ENCODE measurements at places on chromosomes 16 and 17. TPM values are rescaled to one million over a fixed set of nuclear protein-coding genes. Genes with fewer than 3 reads are reported as not detected.

The RNF222 gene
- not detected for total RNA-seq

The SPN gene
- total RNA-seq, result not detected

The DYNLL2 gene
- total RNA-seq, result 32.9 TPM

The HS3ST3A1 gene
- total RNA-seq, result 28.5 TPM

The RPL27 gene
- 1,145 TPM for total RNA-seq

The PLXDC1 gene
- total RNA-seq, result 4.1 TPM

The CHST4 gene
- total RNA-seq, result not detected

The C17orf113 gene
- 0.26 TPM for total RNA-seq

The GHDC gene
- 20.0 TPM for total RNA-seq

GRCh38 chr16:17654142-17654541 lies 183.4 kb upstream of the XYLT1 start:
- no peak for DNase-seq

GRCh38 chr17:6497496-6498221 lies 53.4 kb downstream of the PIMREG start:
- DNase-seq, result no peak

- DNase-seq, result no peak
These were observed 3.8 kb upstream of the ATP2A3 start for GRCh38 chr17:3968015-3968414.

DNA sequence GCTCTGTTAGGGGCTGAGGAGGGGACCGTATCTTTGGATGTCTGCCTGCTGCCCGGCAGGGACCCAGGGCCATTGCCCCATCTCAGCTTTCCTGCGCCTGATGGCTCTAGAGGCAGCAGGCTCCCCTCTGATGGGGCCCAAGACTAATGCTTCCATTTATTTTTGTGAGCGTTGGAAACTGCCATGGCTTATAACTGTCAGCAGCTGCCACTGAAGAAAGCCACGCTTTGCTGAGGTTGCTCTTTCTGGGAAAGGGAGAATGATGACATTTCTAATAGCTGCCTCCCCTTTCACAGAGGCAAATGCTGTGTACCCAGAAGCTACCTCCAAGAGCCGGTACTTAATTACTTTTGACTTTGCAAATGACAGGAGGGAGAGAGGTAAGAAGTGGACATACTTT lies 103.8 kb downstream of the HAPSTR1 start:
- no peak for DNase-seq

DNA sequence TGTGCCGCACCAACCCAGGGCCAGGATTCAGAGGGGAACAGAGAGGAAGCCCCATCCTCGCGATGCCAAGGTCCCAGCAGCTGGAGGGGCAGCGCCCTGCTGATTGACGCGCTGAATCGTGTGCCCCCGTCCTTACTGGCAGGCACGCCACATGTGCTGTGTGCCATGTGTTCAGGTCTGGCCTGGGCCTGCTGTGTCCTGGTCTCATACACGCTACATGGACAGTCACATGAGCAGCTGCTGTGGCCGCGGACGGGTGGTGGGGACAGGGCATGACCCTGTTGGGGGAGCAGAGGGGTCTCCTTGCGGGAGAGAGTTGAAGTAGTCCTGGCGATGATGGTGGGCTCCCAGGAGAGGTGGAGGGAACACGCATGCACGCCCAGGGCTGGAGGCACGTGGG lies 18.0 kb downstream of the CBFA2T3 start:
- no peak for DNase-seq

DNA sequence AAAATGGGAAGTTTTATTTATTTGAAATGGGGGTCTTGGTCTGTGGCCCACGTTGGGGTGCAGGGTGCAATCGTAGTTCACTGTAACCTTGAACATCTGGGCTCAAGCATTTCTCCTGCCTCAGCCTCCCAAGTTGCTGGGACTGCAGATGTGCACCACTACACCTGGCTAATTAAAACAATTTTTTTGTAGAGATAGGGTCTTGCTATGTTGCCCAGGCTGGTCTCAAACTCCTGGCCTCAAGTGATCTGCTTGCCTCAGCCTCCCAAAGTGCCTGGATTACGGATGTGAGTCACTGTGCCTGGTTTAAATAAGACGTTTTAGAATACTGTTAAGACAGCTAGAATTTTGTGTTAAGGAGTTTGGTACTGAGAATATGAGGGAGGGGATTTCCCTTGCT lies 15.7 kb downstream of the PSMD11 start:
- DNase-seq, result no peak

DNA sequence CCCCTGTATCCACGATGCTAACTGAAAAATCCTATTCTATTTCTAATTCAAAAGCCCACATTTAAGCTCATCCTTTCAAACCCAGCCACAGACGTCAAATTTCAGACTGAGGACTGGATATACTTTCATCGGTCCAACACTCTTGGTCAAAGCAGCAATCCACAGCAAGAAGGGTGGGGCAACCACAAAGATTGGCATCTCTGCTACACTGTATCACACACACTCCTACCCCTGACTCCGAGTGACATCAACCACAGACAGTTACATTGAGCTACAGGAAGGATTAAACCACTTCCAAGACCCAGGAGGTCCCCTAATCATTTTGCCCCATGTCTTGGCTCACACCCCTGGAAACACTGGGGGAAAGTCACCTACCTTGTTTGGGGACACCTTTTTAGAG lies 61.3 kb downstream of the GRIN2A start:
- no peak for DNase-seq

GRCh38 chr17:75773808-75774470 lies 8.9 kb upstream of the GALK1 start:
- no peak for DNase-seq

GRCh38 chr16:30644334-30644830 lies 6.4 kb upstream of the PRR14 start:
- no peak for DNase-seq

- DNase-seq, result no peak
These were observed 185.5 kb downstream of the NTN1 start for GRCh38 chr17:9206741-9207332.

DNA sequence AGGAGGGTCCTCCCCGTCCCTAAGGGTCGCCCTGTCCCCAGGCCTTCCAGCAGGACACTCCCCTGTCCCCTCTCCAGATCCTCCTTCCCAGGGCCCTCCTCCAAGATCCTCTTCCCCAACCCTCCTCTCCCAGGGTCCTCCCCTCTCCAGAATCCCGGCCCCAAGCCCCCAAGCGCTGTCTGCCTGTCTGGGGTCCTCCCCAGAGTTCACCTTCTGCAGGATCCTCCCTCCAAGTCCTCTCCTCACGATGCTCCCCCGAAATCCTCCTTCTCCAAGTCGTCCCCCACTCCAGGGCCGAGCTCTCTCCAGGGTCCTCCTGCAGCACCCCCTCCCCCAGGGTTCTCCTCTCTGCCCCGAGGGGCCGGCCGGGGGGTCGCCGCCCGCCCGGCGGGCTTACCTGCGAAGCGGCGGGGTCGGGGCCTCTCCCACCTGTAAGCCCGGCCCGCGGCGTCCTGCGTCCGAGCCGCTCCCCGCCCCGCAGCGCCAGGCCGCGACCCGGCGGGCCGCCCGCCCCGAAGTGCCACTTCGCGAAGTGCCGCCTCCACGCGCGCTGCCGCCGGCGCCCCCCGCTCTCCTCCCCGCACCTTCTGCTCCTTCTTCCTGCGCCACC lies 678 bp upstream of the BAIAP2 start:
- DNase-seq, result no peak

DNA sequence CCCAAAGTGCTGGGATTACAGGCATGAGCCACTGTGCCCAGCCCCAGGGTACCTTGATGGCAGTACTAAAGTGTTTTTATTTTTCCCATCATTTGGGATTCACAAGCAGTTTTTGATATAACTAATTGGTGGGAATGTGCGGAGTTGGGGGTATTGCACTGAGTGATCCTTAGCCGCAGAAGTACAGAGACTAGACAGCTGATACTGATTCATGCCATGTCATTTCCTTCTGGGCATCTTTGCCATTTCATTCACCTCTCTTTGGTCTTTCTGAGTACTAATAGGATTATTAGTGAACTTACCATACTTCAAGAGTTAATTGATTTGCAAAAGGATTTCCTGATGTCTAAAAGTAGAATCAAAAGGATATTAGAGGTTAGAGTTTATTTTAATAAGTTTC lies 9.7 kb downstream of the NMT1 start:
- DNase-seq, result no peak

DNA sequence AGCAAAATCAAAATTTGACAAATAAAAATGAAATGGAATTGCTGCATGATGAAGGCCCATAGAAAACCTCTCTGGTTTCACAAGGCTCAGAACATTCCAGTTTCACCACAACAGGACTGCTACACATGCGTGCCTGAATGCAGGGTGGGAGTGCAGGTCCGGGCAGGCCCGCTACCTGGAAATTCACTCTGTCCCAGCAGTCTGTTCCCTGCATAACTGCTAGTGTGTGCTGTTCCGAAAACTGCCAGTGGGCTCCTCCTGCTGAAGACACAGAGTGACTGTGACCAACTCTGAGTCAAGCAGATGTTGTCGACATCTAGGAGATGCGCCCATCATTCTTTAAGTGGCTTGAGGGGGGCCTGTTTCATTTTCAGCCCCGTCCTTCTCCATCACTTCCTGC lies 284.8 kb upstream of the MAF start:
- DNase-seq, result no peak

GRCh38 chr16:23673971-23674614 lies 4.6 kb upstream of the PLK1 start:
- no peak for DNase-seq

GRCh38 chr17:80751070-80751945 lies 206.7 kb downstream of the RPTOR start:
- DNase-seq, result no peak

- DNase-seq, result no peak
These were observed 87.0 kb downstream of the ABCC1 start for GRCh38 chr16:16036359-16036792.

DNA sequence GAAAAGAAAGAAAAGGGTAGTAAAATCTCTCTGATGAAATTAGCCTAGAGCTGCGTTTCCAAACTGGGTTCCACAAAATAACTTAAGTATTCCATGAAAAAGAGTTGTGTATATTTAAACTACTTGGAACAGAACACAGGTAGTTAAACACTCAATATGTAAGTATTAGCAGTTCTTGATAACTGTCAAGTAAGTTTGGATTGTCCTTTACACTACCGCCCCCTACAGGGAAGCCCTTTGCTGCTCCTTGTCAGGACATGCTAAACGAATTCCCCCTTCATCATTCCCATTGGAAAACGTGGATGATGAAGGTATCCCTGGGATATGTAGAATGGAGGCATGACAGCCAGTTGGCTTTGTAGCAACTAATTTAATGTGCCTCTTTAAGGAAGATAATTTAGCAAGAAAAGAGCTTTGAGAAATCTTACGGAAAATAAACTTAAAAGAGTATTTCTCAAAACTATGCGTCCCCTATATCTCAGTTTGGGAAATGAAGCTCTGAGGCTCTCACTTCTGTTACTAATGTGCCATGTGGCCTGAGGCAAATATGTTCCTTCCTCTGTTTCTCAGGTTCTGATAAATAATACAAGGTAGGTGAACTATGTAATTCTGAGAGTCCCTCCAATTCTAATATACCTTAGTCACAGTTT lies 18.8 kb downstream of the NCBP3 start:
- peak; percentile 80 for DNase-seq

DNA sequence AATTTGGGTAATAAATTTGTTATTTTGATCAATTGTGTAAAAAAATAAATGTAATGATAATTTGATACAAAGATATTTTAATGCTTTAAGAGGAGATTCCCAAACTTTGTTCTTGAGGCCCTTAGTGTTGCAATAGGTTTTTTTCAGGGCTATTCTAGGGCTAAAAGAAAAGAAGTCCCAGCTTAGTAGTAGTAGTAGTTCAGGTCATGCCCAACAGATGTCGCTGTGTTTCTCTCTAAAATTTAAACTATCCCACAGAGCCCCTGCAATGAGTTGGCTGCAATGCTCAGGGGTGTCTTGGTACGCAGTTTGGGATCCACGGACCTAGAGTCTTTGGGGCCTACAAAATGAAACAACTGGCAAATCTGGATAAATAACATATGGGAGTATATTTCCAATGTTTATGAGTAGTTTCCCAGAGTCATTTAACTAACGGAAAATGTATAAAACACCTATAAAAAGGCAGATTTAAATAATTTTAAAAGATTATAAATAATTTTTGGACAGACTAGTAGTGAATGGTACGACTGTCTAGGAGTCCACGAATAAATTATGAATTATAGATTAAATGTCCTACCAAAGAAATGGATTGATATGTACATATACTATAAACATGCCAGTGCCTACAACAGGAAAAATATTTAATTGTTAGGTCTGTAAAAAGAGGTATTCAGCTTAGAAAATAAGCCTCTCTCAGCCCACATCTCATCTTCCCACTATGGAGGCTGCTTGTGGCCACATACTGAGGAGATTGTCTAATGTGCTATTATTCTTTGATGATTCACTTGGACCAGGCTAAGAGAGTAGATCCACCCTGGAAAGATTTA lies 228.5 kb upstream of the PMFBP1 start:
- peak; percentile 82 for DNase-seq

DNA sequence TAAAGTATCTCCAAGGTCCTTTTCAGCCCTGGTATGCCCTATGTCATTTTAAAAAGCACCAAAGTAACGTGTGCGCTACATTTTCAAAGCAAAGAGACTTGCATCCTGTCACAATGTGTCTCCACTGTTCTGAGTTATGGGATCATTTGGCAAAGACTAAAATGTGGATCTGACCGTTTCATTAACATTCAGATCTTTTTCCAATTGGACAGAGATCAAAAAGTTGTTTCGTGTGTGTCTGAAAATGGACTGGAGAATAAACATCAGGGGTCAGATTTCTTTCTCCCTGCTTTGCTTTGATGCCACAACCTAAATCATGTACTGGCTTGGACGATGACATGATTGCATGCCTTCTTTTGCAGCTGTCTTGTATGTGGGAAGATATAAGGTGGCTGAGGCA lies 136.0 kb upstream of the NOG start:
- DNase-seq, result no peak

GRCh38 chr17:74943808-74944522 lies 8.3 kb downstream of the OTOP3 start:
- DNase-seq, result no peak

GRCh38 chr17:43393944-43394482 lies 4.8 kb upstream of the ARL4D start:
- peak; percentile 91 for DNase-seq

- peak; percentile 74 for DNase-seq
These were observed 38.5 kb downstream of the MSI2 start for GRCh38 chr17:57294629-57295501.

GRCh38 chr17:74921769-74922168 lies 1.3 kb downstream of the USH1G start:
- DNase-seq, result no peak

GRCh38 chr17:14197586-14197985 lies 39.1 kb downstream of the CDRT15 start:
- no peak for DNase-seq

DNA sequence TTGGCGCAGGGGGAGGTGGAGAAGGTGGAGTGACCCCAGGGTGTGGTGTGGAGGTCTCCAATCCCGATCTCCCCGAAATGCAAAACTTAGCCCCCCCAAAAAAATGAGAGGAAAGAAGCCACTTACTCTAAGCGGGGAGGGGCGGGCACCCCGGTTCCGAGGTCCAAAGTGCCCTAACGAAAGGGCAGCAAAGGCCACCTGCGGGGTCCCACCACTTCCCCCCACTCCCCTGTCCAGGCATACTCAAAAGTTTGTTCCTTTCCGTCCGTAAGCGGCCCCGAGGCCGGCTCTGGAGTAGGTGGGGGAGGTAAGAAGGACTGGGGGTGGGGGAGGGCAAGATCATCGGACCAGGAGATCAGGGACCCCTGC lies 1.1 kb downstream of the TOX3 start:
- DNase-seq, result no peak
